Large intestine (tissue), 12 donors: ENCODE measurements at places on chromosomes 13 and 19. TPM values are rescaled to one million over a fixed set of nuclear protein-coding genes. Genes with fewer than 3 reads are reported as not detected.

DNA sequence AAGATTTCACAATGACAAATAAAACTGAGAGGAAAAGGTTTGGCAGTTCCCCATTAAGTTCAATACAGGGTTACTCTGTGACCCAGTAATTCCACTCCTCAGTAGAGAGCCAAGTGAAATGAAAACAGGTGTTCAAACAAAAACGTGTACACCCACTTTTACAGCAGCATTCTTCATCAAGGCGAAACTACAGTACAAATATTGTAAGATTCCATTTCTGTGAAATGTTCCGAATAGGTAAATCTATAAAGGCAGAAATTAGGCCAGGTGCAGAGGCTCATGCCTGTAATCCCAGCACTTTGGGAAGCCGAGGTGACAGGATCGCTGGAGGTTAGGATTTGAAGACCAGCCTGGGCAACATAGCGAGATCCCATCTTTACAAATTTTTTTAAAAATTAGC is 8.9 kb upstream of the GDF15 start:
- peak; percentile 64 for DNase-seq

- no peak for DNase-seq
Observed at GRCh38 chr13:105031306-105031705, 1504.2 kb downstream of the EFNB2 start.

KRTDAP gene
- 0.40 TPM for polyA plus RNA-seq

DNA sequence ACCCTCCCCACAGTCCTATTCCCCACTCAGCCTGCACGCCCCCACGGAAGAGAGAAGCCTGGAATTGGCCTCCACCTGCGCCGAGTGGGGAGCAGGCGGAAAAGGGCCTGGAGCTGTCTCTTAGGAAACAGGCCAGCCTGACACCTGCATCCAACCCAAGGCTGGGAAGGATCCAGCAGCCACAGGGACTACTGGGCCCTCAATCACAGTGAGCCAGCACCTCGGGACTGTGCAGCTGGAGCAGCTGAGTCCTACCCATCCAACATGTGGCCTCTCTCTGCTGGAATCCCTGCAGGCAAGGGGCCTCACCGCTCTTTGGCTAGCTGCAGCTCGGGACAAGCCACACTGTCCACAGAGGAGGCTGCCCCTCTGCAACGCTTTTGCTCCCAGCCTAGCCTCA is 8.3 kb upstream of the EPHX3 start:
- no peak for DNase-seq

EVI5L gene
- polyA plus RNA-seq, result 9.3 TPM

DNA sequence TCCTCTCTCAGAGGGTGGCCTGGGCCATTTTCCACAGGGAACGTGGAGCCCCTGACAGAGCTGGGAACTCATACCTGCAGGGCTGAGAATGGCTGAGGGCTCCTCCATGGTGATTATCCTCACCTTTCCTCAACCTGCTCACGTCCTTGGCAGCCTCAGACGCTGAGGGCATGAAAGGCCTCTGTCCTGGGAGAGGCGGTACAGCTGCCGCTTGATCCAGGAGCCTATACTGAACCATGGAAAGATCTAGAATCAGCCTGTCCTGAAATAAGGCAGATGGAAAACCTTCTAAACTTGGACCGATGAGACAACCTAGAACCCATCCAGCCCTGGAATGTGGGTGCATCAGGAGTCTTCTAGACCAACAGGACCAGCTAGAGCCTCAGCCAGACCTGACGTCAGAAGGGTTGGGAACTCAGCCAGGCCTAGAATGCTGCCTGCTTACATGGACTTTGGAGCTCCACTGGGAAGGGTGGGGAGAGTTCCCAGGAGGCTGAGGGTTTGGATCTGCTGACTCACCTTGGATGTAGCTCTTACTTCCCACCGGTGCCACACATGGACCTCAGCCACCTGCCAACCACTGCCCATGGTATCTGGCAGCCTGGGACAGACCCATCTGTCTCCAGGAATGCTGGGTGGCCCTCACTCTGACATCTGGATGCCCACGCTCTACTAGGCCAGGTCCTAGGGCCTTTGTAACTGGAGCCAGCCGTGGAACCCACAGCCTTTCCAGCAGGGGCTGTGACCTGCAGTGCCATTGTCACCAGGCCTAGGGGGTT is 7.5 kb downstream of the KCTD15 start:
- DNase-seq, result peak; percentile 98

- peak; percentile 24 for DNase-seq
Observed at GRCh38 chr19:31350033-31350692, 927 bp upstream of the TSHZ3 start.

DNA sequence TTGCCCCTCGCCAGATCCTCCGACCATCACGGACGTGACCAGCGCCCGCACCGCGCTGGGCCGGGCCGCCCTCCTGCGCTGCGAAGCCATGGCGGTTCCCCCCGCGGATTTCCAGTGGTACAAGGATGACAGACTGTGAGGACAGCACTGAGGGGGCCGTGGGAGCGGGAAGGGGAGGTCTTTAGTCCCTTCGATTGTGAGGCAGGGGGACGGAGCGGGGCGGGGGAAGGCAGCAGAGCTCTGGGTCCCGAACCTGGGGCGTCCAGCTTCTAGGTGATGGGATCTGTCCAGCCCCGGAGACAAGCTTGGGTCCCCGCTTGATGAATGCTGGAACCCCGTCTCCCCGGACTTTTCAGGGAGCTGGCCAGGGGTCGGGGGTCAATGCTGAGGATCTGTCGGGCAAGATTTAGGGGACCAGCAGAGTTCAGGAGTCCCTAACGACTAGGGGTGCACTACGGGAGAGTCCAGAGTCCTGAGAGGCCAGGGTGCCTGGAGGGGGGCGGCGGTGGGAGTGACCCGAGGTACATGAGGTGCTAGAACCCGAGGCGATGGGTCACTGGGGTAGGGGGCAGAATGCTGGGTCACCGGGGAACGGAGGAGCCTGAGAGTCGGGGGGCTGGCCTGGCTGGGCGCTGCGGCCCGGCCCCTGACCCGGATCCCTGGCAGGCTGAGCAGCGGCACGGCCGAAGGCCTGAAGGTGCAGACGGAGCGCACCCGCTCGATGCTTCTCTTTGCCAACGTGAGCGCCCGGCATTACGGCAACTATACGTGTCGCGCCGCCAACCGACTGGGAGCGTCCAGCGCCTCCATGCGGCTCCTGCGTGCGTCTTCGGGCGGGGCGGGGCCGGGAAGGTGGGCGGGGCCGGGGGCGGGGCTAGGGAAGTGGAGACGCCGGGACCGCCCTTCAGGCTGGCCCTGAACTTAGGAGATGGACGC is 14.6 kb downstream of the VSIG10L start:
- DNase-seq, result no peak

DNA sequence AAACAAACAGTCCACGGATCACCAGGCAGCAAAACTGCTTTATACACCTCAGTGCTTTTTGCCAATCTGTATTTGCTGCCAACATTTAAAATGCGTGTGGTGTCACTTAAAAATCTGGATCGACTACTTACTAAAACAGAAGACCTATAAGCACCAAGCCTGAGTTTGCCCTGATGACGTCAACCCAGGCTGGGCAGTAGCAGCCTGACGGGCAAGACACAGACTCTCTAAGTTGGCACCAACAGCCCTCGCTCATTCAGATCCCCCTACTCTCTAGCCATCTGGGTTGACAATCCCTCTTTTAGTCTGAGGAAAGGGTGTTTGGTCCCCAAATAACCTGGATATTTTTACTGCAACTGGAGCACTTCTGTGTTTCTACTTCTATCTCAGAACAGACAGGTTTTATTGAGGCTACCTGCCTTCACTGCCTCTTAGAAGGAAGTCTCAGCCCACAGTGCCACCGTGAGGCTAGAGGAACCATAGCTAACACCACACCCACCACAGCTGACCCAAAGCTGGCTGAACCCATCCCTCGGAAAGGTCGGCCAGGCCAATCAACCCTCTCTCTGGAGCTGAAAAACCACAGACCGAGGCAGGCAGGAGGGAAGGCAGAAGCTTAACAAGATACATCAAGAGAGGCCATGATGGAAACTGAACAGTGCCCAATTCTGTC is 6.9 kb downstream of the SUGP2 start:
- DNase-seq, result no peak
